ENCODE measurements at places on chromosomes 16 and 17.

DNA sequence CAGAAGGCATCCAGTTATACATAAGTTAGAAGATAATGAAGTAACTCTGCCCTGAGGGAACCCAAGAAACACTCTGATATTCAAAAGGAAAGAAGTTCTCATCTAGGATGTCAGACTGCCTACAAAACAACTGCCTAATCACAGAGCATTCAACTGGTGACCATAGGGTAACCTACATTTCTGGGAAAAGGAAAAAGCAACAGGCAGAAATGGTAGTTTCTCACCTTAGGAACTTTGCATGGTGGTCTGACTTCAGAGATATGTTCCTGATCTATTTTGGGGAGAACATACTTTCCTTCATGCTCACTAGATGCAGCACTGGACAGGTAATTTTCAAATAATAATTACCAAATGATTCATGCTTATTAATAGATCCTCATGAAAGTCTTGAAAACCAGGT, 16.5 kb downstream of the RNF43 start:
- no peak for DNase-seq

DNA sequence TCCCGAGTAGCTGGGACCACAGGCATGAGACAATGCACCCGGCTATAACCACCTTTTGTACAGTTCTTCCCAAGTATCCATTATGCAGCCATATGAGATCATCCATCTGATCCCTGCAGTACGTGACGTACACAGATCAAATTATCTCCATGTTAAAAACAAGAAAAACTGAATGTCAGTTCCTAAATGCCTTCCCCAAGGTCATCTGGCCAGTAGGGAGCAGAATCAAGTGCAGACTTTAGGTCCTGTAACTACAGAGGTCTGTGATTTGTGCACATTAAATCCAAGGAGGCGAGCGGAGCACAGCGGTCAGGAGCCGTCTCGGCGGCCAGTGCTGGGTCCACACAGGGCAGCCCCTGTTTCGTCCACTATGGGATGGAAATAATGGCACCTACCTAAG, 23.7 kb downstream of the ZCCHC14 start:
- no peak for DNase-seq

DNA sequence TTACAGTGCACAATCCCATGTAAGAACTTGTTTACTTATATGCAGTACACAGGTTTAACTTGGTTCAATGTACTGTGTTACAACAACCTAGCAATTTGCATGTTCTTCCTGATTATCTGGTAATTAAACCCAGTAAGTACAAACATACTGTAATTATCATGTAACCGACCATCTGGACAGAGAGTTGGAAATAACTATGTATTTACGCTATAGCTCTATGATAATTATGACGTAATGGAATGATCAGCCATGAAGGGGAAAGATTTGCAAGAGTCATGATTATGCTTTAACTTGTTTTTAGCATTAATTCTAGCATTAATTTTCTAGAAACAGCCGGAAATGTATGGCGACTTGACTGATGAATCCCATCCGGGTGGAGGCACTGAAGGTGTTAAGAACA, 74.8 kb upstream of the SALL1 start:
- DNase-seq = no peak

GRCh38 chr17:52604105-52604504, 445.6 kb upstream of the CA10 start:
- DNase-seq = no peak

GRCh38 chr17:14506364-14506763, 205.5 kb downstream of the HS3ST3B1 start:
- no peak for DNase-seq

- no peak for DNase-seq
Observed at GRCh38 chr17:36837195-36837938, 99.9 kb upstream of the LHX1 start.

GRCh38 chr17:9729735-9730420, 61.5 kb downstream of the DHRS7C start:
- no peak for DNase-seq

- DNase-seq = peak; percentile 86
Observed at GRCh38 chr17:4412933-4413831, 20.6 kb upstream of the SPNS3 start.

GRCh38 chr17:82097184-82097918, 685 bp downstream of the FASN start:
- DNase-seq = no peak

DNA sequence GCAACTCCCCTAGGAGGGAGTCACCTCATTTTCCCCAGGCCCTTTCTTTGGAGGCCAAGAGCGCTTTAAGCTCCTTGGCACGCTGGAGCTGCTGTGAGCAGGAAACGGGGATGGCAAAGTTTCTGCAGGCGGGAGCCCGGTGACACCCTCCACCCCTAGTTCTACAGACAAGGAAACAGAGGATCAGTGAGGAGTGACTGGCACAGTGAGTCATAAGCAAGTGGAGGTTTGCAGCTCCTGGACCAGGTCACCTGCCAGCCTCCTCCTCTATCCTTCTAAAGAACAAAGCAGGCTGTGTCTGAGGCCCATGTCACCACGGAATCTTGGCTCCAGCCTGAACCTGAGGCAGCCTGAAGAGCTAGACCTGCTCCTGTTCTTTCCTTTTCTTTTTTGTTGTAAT, 141.9 kb downstream of the TMEM132E start:
- DNase-seq = no peak

GRCh38 chr17:50272246-50272645, 2.0 kb upstream of the TMEM92 start:
- DNase-seq = no peak

- DNase-seq = peak; percentile 49
Observed at GRCh38 chr16:57062329-57062728, 30.1 kb upstream of the CPNE2 start.
